ENCODE measurements at places on chromosomes 7 and 10. TPM values are rescaled to one million over a fixed set of nuclear protein-coding genes. Genes with fewer than 3 reads are reported as not detected.

DYNC1I1 gene
- total RNA-seq = 3.3 TPM

IFIT1B gene
- total RNA-seq = not detected

C10orf67 gene
- total RNA-seq = not detected

UFSP1 gene
- total RNA-seq = 2.5 TPM

SLC16A9 gene
- 0.67 TPM for total RNA-seq

IFIT3 gene
- total RNA-seq = 5.4 TPM

CUZD1 gene
- total RNA-seq = 0.65 TPM

PLXNA4 gene
- 33.2 TPM for total RNA-seq

OR2A7 gene
- total RNA-seq = not detected

WEE2 gene
- total RNA-seq = not detected

SDK1 gene
- 0.65 TPM for total RNA-seq

CYP2C18 gene
- total RNA-seq = not detected

ZNF248 gene
- total RNA-seq = 5.4 TPM

RAMP3 gene
- total RNA-seq = not detected

CFAP70 gene
- 0.29 TPM for total RNA-seq

COPG2 gene
- total RNA-seq = 35.3 TPM

ASB4 gene
- total RNA-seq = not detected

GPR22 gene
- total RNA-seq = not detected

FGF8 gene
- not detected for total RNA-seq

PSD gene
- total RNA-seq = not detected

DENND2A gene
- 0.19 TPM for total RNA-seq

FIGNL1 gene
- total RNA-seq = 53.9 TPM

DYDC2 gene
- not detected for total RNA-seq

SAMD9 gene
- total RNA-seq = 11.1 TPM

CPA2 gene
- not detected for total RNA-seq

AGAP4 gene
- total RNA-seq = 4.2 TPM

PKD2L1 gene
- not detected for total RNA-seq

GATA3 gene
- total RNA-seq = 0.29 TPM

ICA1 gene
- total RNA-seq = 52.3 TPM

HOXA4 gene
- 1.6 TPM for total RNA-seq

HOXA13 gene
- total RNA-seq = not detected

TCERG1L gene
- total RNA-seq = not detected

Measured in vein endothelial cell (primary cell).